GM12878 (cell line): ENCODE measurements at places on chromosomes 11 and 22. TPM values are rescaled to one million over a fixed set of nuclear protein-coding genes. Genes with fewer than 3 reads are reported as not detected.

Gene EMID1
- 17.5 and 18.3 TPM in 2 replicates for total RNA-seq

Gene CHRM4
- 0.13 TPM in 1 of 2 replicates, not detected in the other for total RNA-seq

Gene BLID
- total RNA-seq, result not detected in 2 replicates

Gene ELFN2
- 0.03 and 0.05 TPM in 2 replicates for total RNA-seq

Gene SNX32
- 0.16 and 0.41 TPM in 2 replicates for total RNA-seq

Gene CTSC
- 359 and 381 TPM in 2 replicates for total RNA-seq

Gene AMPD3
- 24.3 and 28.6 TPM in 2 replicates for total RNA-seq
